ENCODE measurements at places on chromosomes 1 and 21.

- no peaks in the 10 kb centered on the region for H3K36me3 ChIP-seq
- H3K27ac ChIP-seq: no peak overlapping the region
- H3K4me1 ChIP-seq: no peaks in the 10 kb centered on the region
- H3K4me3 ChIP-seq: no peak overlapping the region
Measured at GRCh38 chr21:25183577-25183976, 423.7 kb downstream of the MRPL39 start.

- H3K27me3 ChIP-seq: no peaks in the 10 kb centered on the region
- H3K27ac ChIP-seq: no peak overlapping the region
- no peak for DNase-seq
- H3K36me3 ChIP-seq: no peaks in the 10 kb centered on the region
Measured at GRCh38 chr1:62237361-62237760, 42.7 kb downstream of the L1TD1 start.

- H3K27ac ChIP-seq: no peak overlapping the region
- H3K36me3 ChIP-seq: no peaks in the 10 kb centered on the region
- H3K27me3 ChIP-seq: peaks cover 2% of the 10 kb centered on the region
Measured at GRCh38 chr1:201562257-201562656, 23.3 kb downstream of the NAV1 start.

GRCh38 chr21:46031484-46031883 is 49.9 kb downstream of the COL6A1 start:
- H3K36me3 ChIP-seq: no peaks in the 10 kb centered on the region
- H3K27ac ChIP-seq: no peak overlapping the region
- H3K4me1 ChIP-seq: no peaks in the 10 kb centered on the region

GRCh38 chr1:87899746-87900145 is 571.1 kb downstream of the LMO4 start:
- no peak for DNase-seq
- no peak overlapping the region for H3K27ac ChIP-seq
- no peak overlapping the region for H3K4me3 ChIP-seq
- H3K27me3 ChIP-seq: no peaks in the 10 kb centered on the region

GRCh38 chr1:224700918-224701531 is 84.9 kb downstream of the CNIH3 start:
- no peaks in the 10 kb centered on the region for H3K27me3 ChIP-seq
- DNase-seq: no peak
- no peaks in the 10 kb centered on the region for H3K36me3 ChIP-seq
- no peak overlapping the region for H3K27ac ChIP-seq
- no peak overlapping the region for H3K4me3 ChIP-seq
- no peaks in the 10 kb centered on the region for H3K4me1 ChIP-seq
